Trophoblast cell (in vitro differentiated cells and primary cell): ENCODE measurements at places on chromosomes 3 and 15.

GRCh38 chr15:43957724-43958123 is 130.9 kb downstream of the WDR76 start:
- DNase-seq = no peak

DNA sequence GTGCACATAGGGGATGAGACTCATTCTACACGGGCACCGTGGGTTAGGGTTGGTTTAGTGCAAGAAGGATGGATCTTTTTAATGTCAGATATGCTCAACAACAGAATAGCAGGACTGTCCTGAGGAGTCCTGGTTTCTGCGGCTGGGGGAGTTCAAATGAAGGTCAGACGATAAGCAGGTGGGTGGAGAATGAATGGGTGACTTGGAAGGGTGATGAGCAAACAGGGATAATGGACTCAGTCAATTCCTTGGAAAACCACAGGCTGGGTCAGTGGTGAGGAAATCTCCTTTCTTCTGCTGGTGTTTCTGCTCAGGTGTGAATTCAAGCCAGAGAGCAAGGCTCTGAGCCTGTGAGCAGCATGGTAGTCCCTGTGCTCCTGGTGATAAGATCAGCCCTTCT is 59.9 kb downstream of the MESD start:
- DNase-seq = no peak

- DNase-seq = no peak
These were observed 71.1 kb upstream of the XCR1 start for GRCh38 chr3:46098319-46098761.

DNA sequence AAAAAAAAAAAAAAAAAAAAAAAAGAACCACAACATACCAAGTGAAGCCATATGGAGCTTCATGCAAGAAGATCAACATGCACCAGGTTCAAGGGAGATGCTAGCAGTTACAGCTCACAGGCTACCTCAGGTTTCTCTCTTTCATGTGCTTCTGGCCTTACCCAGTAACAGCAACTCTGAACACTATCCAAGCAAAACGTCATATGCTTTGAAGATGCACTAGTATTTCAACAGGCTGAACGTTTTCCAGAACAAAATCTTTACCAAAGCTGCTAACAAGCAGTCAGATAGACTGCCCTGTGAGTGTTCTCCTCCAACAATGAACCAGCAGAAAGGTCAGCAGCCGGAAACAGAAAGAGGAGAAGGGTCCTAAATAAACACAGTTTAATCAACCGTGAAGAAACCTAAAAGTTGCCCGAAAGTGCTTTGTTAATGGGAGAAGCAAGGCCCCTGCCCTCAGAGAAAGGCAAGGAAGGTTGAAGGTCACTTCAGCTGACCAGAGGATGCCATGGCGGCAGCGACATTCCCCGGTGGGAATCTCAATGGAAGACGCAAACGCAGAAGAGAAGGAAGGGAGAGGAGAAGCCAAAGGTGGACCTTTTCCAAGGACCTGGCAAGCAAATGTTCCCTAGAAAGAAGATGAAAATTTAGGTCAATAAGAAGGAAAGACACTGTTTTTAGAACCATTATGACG is 80.1 kb downstream of the CCNL1 start:
- DNase-seq = no peak

DNA sequence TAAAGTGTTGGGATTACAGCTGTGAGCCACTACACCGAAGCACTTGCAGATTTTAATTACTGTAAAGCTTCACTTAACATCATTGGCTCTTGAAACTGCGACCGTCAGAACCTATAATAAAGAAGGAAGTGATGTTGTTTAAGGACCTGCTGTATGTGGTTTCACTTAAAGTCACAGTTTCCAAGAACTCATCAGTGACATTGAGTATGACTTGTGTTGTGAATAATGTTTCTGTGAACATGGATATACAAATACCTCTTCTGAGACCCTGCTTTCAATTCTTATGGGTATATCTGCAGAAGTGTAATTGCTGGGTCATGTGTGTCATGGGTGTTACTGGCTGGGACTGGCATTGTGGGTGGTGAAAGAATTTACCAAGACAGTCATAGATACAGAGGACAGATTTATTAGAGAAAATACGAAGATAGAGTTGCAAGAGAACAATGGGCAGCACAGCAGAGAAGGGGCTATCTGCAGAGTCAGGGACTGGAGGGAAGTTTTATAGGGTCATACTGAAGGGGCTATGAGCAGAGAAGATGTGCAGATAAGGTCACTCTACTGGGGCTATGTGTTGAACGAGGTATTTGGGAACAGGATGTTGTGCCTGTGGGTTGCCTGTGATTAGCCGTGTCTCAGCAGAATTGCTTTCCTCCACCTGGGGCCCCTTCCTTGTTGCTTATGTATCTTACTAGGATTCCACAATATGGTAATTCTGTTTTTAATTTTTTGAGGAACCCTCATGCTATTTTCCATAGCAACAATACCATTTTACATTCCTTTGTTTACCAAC is 4.5 kb downstream of the NDUFB5 start:
- peak; percentile 9 for DNase-seq

GRCh38 chr15:65638681-65639089 is 16.9 kb downstream of the SLC24A1 start:
- DNase-seq = no peak

DNA sequence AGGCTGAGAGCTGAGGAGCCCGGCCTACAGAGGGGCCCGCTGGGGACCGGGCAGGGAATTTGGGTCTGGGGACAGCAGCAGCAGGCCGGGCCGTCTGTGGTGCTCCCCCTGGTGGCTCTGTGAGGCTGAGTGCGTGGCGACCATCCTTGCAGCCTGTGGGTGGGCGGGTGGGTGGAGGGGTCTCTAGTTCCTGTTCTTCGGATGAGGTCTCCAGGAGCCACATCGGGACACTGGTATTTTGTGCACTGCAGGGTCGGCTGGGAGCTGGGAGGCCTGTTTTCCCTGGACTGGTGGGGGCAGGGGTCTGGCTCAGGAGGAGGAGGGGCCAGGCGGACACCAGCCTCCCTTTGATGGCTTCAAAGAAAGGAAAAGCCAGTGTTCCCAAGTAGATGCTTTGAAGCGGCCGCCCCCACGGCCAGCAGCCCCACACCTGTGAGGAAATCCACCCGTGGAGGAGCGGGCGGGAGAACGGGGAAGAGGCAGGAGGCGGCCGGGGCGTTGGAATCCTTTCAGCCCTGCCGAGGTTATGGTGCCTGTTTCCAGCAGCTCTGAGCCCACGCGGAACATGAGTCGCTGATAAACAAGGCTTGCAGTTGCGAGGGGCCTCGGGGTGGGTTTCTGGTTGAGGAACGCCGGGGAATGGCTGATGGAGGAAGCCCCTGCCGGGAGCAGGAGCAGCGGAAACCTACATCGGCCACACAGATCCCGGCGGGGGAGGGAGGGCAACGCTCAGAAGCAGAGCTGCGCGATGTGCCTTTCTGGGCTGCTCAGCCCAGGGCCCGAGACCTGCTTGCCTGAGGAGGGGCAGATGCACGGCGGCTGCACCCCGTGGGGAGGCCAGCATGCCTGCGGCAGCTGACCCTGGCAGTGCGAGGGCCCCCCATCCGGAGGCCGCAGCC is 154.3 kb downstream of the NSMCE3 start:
- no peak for DNase-seq

GRCh38 chr3:49462222-49462621 is 7.8 kb upstream of the DAG1 start:
- peak; percentile 93 for DNase-seq

DNA sequence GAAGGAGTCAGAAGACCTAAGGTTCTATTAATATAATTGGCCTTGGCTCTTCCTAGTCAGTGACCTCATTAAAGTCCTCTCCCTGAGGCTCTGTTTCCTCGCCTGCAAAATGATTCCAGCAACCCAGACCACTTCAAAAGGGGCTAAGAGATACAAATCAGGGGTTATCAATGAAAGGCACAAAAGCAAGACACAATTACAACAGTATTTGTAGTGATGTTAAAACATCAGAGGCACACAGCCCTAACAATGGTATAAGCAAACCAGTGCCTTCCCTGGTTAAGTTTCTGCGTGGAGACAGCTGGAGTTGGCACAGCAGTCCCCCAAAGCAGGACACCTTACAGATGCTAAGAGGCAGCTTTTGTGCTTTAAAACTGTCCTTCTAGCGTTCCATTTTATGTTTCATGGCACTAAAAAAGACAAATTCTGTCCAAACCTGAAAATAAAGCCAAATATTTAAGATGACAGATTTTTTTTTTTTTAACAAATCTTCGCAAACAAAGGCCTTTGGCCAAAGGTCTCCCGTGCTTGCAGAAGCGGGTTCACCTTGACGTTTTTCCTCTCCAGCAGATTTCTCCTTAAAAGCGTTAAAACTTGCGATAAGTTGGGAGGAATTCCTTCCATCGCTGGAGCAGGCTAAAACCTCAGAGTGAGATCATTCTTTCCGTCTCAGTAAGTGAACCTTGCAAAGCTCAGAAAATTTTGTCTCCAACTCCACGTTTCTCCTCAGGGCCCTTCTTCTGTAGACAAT is 999 bp downstream of the ZNF280D start:
- no peak for DNase-seq

DNA sequence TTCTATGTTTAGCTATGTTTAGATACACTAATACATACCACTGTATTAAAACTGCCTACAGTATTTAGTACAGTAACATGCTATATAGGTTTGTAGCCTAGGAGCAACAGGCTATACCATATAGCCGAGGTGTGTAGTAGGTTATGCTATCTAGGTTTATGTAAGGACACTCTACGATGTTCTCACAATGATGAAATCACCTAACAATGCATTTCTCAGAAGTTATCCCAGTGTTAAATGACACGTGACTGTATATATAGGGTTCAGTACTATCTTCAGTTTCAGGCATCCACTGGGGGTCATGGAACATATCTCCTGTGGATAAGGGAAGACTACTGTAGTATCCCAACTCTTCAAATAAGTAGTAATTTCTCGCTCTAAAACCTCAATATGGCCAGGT is 97.4 kb downstream of the TMCC1 start:
- DNase-seq = peak; percentile 73

- DNase-seq = no peak
These were observed 43.8 kb downstream of the LSM3 start for GRCh38 chr3:14222457-14222856.

- peak; percentile 58 for DNase-seq
These were observed 56.8 kb upstream of the SLC6A6 start for GRCh38 chr3:14345496-14346150.

DNA sequence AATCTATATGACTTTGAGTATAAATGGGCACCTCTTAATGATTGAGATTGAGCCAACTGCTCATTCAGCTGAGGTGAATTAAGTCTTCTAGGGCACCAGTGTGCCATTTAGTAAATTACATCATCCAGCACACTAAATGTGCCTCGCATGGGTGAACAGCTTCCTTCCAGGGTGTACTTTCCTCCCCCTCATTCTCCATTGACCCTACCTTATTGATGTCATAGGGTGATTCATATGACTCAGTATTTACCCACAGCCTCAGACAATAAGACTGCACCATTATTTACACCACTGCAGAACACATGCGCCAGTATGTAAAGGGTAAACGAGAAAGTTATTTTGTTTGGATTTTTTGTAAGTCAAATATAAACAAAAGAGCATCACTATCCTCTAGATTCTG is 185.2 kb upstream of the ARL6 start:
- no peak for DNase-seq

- DNase-seq = no peak
These were observed 59.2 kb downstream of the LIPC start for GRCh38 chr15:58490888-58491473.

GRCh38 chr3:123559040-123559861 is 25.6 kb downstream of the HACD2 start:
- no peak for DNase-seq

DNA sequence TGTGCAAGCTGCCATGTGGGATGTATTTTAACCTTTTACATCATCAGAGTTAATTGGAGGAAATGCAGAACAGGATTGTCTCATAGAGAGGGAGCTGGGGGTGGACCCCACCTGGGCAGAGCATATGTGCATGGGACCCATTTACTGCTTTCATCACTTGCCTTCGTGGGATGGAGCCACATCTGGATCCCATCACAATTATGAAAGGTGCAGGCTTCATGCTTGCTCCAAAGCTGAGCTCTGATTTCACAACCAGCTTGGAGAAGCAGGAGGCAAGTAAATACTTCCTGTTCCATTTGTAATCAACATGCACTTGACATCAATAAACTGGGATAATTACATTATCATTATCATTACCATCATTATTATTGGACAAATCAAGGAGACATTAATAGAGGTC is 161.9 kb downstream of the ALDH1A2 start:
- DNase-seq = no peak

GRCh38 chr3:43185274-43185982 is 79.5 kb upstream of the POMGNT2 start:
- peak; percentile 61 for DNase-seq

- DNase-seq = no peak
These were observed 2.0 kb downstream of the ANKRD28 start for GRCh38 chr3:15795651-15796308.

- no peak for DNase-seq
These were observed 193.5 kb downstream of the ULK4 start for GRCh38 chr3:41768363-41768762.

- DNase-seq = no peak
These were observed 1.2 kb upstream of the SPICE1 start for GRCh38 chr3:113516115-113516505.

DNA sequence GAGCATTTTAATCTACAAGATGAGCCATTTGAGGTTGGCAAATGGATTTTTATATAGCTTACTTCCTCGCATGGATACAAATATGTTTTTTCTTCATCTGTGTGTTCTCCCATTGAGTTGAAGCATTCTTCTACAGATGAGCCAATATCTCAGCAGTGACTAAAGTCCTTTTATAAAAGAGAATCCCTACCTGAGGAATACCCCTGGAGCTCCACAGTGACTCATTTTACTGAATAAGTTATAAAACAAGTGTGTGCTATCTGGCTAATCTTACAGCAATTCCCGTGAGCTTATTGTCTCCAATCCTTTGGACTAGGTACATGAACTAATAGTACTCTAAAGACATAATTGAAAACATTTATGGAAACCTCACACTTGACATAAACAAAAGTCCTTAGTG is 354.2 kb upstream of the BCHE start:
- DNase-seq = no peak

DNA sequence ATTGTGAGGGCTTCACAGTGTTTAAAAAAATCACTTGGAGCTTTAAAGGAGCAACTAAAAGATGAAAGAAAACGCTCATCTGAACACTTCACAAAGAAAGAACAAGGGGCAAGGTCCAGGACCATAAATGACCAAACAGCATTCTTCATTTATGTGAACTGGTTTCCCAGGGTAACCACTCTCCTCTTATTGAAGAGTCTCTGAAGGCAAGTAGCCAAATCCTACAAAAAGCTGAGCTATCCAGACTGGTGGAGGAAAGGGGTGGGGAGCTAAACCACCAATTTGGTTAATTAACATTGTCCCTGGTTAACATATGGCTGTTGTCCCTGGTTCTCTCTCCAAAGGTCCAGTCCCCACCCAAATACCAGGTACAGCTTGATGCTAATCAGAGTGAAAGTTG is 58.1 kb downstream of the OSBPL10 start:
- no peak for DNase-seq

GRCh38 chr3:23518441-23518840 is 287.3 kb upstream of the UBE2E1 start:
- DNase-seq = no peak

DNA sequence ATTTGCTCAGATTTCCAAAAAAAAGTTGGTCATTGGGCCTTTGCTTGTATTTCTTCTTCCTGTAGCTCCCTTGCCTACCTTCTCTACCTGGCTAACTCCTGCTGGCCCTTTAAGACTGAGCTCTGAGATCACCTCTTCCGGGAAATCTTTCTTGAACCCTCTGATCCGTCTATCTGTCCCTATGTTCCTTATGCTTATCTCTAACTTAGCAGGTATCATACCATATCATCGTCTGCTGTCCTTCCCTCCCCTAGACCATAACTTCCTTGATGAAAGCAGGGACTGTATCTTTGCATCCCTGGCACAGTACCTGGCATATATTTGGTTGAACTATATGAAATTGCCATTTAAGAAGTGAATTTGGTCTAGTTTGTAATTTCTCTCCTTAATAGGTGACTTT is 42.3 kb downstream of the PDE8A start:
- DNase-seq = no peak
